ENCODE measurements at places on chromosomes 12 and 14. TPM values are rescaled to one million over a fixed set of nuclear protein-coding genes. Genes with fewer than 3 reads are reported as not detected.

Gene NID2
- 259 TPM for total RNA-seq

Gene ALDH1L2
- total RNA-seq = 23.3 TPM

Gene GZMH
- not detected for total RNA-seq

Gene CBX5
- 68.7 TPM for total RNA-seq

Gene GNG2
- total RNA-seq = 4.3 TPM

Gene LIN7A
- total RNA-seq = 10.4 TPM

Gene PRH1
- 30.2 TPM for total RNA-seq

DNA sequence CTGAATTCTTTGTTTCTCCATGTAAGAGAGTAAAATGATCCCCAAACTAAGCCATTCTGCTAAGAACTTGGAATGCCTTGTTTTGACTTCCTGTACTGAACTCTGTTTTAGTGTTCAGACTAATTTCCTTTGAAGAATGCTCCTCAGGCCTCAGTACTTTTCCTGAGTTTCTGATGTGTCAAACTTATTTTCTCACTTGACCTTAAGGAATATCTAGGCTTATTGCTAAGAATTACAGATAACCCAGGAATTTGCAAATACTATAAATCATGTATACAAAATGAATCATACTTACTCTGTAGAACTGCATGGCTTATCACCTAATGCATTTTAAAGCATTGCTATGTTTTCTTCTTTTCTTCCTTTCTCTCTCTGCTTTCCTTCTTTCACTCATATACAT is 93.1 kb upstream of the PKP2 start:
- DNase-seq = peak; percentile 10

DNA sequence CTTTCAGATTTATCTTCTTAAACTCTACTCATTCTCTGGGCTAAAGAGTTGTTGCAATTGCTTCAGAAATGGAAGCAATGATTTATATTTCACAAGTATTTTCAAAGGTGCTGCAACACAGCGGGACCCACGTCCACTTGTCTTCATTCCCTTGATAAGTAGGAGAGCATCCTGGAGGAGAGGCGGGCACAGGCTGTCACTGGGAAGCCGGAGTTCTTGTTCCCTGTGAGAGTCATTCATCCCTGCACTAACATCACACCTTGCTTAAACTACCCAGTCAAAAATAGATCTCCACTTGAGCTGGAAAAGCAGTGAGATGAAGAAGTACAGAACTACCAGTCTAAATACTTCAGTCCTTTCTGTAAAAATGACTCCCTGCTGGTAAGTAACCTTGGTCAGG is 160.5 kb upstream of the RASSF8 start:
- no peak for DNase-seq

DNA sequence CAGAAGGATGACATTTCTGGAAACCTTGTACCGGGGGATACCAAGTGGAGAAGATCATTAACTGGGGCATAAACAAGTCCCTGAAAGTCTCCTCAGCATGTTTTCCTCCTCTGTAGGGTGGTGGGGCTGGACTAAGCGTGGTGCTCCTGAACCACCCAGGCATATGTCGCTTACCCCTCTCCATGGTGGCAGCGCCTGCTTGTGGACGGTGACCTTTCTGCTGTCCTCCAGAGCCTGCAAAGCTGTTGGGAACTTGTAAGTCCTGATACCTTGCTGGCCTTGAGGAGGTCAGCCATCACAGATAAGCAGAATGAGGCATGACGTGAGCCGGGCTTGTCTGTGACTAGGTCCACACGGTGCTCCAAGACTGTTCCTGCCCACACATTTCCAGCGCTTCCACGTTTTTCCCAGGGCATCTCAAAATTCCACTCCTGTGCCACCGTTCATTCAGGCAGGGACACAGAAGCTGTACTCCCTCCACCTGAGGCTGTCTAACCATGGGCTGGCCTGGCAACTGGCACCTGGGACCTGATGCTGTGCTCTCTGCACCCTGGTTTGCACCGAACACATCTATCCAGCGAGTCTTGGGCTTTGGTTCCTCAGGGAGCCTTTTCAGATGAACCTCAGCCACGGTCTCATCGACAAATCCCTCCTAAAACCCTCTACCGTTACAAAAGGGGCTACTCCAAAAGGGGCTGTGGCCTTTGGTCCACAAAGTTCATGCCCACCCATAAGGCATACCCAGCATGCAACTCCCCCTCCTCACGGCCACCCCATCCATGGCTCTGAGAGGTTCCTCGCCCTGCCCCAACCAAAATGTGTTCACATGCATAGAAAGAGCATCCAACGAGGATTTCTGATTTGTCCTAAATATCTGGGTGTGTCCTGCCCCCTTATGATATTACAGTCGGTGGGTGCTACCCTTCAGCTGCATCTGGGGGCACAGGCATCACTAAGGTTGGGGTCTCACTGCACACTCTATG is 199.6 kb upstream of the DIO3 start:
- DNase-seq = no peak

DNA sequence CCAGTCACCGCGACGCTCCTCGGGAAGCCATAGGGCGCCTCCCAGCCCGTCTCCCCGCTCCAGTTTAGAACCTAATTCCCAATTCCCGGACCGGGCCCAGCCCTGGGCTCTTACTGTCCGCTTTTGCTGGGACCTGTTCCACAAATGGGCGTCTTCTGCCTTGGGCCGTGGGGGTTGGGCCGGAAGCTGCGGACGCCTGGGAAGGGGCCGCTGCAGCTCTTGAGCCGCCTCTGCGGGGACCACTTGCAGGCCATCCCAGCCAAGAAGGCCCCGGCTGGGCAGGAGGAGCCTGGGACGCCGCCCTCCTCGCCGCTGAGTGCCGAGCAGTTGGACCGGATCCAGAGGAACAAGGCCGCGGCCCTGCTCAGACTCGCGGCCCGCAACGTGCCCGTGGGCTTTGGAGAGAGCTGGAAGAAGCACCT is 797 bp downstream of the UNG start:
- peak; percentile 66 for DNase-seq

- DNase-seq = no peak
Observed at GRCh38 chr14:94754391-94754942, 15.4 kb downstream of the GSC start.

DNA sequence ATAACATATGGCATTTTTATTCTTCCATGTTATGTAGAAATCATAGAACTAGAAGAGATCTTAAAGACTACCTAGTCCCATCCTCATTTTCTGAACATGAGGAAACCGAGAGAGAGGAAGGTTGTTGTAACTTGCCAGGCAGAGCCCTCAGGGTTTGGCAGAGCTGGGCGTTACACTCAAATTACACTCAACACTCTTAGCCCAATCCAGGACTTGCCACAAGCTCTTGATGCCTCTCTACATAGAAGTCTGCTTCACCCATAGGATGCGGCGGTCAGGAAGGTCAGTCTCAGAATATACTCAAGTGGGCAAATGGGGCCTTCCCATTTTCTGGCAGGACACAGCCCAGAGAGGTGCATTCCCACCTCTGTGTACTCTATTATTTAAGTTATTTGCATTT is 208.1 kb downstream of the ZFP36L1 start:
- DNase-seq = no peak

GRCh38 chr14:80636071-80636470 is 305.5 kb downstream of the CEP128 start:
- DNase-seq = no peak

Measured in fibroblast of villous mesenchyme (primary cell).